ENCODE measurements at places on chromosomes 12 and 14. TPM values are rescaled to one million over a fixed set of nuclear protein-coding genes. Genes with fewer than 3 reads are reported as not detected.

The KRT72 gene
- not detected for total RNA-seq

The CCDC196 gene
- total RNA-seq, result not detected

The ASB2 gene
- total RNA-seq, result 0.40 TPM

The GAS2L3 gene
- 17.7 TPM for total RNA-seq

The ERP27 gene
- 0.13 TPM for total RNA-seq

The CMA1 gene
- not detected for total RNA-seq

The RPGRIP1 gene
- not detected for total RNA-seq

The EPS8 gene
- 244 TPM for total RNA-seq

The CCDC38 gene
- total RNA-seq, result under 0.01 TPM

The PPP2R5E gene
- 11.9 TPM for total RNA-seq

The FUT8 gene
- total RNA-seq, result 73.0 TPM

All from aortic smooth muscle cell (primary cell).